ENCODE measurements at places on chromosomes 7 and 10.

GRCh38 chr10:4138146-4138721, 353.2 kb upstream of the KLF6 start:
- no peak for DNase-seq

GRCh38 chr7:50281680-50282445, 22.7 kb upstream of the IKZF1 start:
- DNase-seq = peak; percentile 86

DNA sequence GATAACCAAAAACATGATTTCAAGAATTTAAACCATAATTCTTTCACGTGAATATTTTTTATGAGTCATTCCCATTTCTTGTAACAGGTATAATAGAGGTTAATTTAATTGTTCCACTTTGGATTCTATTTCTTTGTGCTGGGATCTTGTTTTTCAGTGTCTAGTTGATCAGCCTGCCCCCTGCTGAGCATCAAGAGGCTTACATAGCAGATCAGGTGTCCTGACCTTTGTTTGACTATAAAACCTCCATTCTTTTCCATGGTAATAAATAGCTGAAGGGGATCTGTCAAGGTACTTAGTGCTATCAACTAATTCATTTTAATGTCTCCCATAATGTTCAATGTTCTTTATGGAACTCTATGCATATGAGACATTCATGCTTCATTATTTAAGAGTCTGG, 4.9 kb downstream of the COL17A1 start:
- no peak for DNase-seq

GRCh38 chr10:119659951-119660350, 8.8 kb downstream of the BAG3 start:
- no peak for DNase-seq

- no peak for DNase-seq
Measured at GRCh38 chr10:62534031-62534430, 159.9 kb downstream of the ZNF365 start.

DNA sequence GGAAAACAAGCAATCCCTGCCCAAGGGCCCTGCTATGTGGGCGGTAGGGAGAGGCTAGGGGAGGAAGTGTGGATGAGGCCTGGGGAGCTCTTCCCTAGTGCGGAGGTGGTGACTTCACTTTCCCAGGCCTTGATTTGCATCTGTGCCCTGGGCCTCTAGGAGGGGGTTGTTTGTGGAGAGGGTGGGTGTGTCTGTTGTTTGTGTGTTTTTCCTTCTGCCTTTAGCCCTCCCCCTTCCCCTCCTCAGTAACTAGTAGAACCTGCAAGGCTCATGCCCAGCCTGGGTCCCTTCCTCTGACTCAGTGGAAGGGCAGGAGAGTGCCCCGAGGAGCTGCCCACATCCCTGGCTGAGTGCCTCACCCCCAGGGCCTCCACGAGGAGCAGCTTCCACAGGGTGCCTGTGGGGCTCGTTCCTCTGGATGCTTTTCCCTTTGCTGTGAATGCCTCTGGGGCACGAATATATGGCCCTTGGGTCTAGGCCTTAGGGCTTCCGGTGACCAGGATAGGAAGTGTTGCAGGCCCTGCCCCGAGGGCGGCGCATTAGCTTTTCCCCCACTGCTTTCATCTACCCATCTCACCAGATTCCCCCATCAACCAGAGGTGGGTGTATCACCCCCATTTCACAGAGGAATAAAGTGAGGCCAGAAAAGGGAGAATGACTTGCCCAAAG, 89.4 kb upstream of the DUSP5 start:
- no peak for DNase-seq

DNA sequence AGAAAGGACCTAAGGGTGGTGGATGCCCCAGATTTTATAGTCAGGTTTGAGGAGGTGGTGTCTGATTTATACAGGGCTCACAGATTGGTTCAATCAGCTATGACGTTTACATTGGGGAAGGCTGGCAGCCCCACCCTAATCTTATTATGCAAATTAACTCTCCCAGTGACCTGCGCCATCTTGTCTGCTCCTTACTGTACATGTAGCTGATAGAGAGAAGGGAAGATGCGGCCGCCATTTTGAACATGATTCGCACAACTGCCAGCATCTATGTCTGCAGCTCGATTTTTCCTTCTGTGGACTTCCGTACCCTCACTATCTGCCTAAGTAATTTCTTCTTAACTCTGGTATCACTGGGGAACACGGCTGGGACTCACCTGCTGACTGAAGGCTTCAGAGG, 619.0 kb upstream of the DPP6 start:
- no peak for DNase-seq

DNA sequence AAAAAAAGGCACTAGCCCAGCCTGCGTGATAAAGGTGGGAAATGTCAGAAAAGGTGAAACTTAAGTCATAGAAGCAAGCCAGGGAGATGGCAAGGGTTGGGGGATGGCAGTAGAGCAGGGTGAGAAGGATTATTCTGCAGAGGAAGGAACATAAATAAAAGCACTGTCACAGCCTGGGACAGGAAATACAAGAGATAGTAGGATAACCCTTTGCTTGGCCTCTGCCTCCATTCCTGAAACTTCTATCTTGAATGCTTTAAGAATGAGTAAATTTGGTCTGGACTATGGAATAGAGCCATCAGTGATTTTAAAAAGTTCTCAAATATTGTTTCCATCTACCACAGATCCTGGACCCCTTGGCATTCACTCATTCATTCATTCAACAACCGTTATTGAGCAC, 50.0 kb downstream of the ABCC2 start:
- no peak for DNase-seq

DNA sequence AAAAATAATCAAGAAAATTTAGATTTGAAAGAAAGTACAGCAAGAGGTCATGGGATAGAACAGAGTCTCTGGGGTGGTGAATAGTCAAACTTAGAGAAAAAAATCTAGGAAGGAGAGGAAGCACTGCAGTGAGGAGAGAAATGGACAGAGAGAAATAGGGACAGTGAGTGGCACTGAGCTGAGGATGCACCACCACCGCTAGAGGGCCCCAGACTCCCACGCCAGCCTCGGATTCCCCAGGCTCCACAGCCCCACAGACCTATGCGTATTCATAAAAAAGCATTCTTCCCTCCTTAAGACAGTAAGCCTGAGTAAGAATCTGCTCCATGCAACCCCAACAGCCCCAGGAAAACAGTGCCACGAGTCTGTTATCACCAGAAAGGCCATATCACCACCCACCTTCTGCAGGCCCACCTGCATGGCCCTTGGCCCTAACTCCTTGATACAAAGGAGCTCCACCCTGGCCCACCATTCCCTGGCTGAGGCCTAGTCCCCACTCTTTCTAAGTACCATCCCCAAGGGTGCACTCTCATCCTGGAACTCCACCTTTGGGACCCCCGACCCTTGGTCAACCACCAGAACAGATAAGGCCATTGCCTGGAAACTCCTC, 91.0 kb downstream of the ALOX5 start:
- DNase-seq = peak; percentile 48

DNA sequence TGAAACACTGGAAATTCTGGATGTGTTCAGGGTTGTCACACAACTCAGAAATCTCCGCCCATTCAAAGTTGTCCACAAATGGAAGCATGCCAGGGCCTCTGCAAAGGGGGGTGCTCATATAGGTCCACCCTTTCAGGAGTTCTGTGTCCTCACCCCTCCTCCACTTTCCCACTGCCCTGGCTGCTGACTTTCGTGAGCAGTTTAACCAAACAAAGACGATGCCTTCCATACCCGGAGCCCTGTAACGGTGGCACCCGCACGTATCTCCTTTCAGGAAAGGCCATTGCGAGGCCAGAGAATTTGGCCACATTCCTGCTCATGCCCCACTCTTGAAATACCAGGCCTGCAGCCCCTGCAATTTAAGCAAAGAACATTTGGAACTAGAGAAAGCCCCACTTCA, 1.4 kb downstream of the CPXM2 start:
- DNase-seq = no peak

DNA sequence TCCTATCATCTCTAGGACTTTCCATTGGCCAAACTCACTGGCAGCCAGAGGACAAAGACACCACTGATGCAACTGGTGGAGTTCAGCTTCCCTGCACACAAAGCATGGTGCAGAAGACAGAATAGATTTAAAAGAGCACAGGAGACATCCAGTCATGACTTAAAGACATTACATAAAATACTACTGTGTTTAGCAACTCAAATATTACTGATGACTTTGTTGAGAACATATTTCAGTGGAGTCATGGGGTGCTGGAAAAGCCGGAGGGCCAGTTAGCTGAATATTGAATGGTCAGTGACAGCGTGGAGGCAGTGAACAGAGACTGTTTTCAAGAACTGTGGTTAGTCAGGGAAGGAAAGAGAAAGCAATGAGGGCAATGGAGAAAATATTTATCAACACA, 296.3 kb upstream of the NRP1 start:
- no peak for DNase-seq

Data from KG1 (cell line).